ENCODE measurements at places on chromosomes 16 and 17.

DNA sequence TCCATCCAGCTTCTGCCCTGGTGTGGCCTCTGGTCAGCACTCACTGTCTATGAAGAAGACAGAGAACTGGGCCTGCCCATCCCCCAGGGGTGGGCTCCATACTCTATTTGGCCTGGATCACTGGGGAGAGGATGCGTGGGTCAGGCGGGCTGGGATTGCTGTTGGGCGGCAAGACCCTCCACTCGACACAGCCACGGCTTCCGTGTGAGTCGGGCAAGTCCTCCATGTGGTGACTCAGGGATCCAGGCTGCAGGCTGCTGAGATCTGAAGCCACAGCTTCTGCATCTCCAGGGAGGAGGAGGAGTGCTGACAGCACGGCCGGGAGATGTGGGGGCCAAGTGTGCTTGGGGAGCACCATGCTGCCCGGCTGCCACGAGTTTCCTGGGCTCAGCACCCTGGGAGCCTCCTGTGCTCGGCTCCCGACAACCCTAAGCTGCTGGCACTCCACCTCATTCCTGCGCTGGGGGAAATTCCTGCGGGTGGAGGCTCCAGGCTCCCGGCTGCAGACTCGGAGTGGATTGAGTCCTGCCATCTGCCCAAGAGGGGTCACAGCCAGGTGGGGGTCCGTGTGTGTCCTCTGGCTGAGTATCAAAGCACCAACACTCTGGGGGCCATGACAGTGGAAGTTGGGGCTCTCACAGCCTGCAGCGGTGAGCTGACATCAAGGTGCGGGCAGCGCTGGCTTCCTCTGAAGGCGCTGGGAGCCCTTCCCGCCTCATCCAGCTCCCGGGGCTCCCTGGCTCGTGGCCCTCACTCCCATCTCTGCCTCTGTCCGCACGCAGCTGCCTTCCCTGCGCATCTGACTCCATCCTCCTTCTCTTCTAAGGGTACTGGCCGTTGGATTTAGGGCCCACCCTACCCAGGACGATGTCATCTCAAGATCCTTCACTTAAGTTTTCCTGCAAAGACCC, 24.4 kb upstream of the CBFA2T3 start:
- no peak for DNase-seq

- no peak for DNase-seq
These were observed 105.6 kb upstream of the TOM1L1 start for GRCh38 chr17:54795046-54795445.

DNA sequence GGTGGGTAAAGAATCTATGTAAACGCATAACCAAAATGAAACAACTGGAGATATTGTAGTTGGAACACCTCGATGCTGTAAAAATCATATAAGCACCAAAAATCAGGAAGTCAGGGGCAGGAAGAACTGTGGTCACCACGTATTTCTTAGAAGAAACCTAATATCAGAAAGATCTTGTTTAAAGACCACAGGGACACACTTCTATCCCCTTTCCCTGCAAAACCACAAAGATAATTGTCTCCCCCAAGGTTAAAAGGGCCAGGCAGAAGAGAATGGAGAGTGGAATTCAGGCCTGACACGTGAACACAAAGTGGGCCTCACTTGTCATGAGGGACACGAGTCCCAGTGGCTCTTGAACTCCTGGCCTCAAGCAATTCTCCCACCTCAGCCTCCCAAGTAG, 68.1 kb downstream of the GSG1L start:
- peak; percentile 2 for DNase-seq

DNA sequence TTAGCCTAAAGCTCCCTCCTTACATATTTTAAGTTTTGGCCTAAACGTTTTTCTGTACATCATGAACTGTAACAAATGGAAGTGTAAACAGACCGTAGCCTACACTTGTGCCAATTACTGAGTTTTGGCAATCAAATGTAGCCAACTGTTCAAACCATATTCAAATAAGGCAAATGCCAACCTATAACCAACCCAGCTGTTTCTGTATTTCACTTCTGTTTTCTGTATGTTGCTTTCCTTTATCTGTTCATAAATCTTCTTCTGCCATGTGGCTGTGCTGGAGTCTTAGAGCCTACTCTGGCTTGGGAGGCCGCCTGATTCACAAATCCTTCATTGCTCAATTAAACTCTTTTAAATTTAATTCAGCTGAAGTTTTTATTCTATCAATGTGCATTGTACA, 6.9 kb upstream of the C16orf78 start:
- no peak for DNase-seq

DNA sequence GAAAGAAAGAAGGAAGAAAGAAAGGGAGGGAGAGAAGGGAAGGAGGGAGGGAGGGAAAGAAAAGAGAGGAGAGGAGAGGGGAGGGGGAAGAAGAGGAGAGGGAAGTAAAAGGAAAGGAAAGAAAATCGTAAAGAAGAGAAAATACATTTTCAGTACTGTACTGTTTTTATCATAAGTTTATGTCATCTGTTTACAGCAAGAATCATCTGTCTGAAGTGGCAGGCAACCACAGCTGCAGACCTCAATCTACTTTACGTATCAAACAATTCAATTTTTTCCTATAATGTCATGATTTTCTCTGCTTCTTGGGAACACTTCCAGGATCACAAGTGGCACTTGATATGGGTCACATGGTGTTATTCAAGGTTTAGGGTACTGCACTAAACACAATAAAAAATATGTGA, 58.3 kb downstream of the USP32 start:
- no peak for DNase-seq

- DNase-seq: no peak
These were observed 18.3 kb downstream of the DCAF7 start for GRCh38 chr17:63568563-63568962.

- no peak for DNase-seq
These were observed 65.0 kb upstream of the AXIN2 start for GRCh38 chr17:65626451-65626850.

DNA sequence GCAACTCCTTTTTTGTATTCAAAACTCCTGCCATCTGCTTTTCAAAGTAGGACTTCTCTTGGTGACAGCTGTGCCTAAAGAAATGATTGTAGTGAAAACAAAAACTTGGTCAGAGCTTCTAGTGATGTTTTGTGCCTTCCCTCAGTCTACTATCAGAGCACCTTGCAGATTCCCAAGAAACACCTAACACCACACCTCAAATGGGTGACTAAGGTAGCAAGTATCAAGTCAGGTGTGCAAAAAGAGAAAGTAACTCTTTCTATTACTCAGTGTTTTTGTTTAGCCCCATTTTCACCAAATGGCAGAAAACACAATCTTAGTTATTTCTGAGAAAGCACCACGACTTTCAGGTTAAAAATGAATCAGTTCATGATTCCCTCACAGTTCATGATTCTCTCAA, 2.0 kb upstream of the PMFBP1 start:
- no peak for DNase-seq

- no peak for DNase-seq
These were observed 18.1 kb downstream of the SPOP start for GRCh38 chr17:49659661-49660382.

Measured in CD4-positive, alpha-beta T cell treated with Interleukin-17A for 1 hour (primary cell).